ENCODE measurements at places on chromosomes 7 and 10.

DNA sequence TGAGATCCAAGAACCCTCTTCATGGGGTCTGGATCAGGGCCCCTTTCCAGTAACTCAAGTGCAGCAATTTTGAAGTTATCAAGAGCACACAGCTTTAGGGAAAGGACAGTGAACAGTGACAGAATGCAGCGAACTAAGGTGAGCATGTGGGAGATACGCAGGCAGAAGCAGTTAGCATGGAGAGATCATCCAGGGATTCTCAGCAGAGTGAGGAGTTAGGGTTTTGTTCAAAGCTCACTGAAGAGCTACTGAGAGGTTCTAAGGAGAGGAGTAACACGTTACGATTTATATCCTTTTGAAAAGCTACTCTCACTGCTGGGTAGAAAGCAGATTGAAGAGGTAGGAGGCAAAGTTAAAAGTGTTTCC, 83.6 kb upstream of the MPP7 start:
- no peak for DNase-seq

GRCh38 chr7:15916681-15917380, 230.3 kb upstream of the MEOX2 start:
- DNase-seq = no peak

DNA sequence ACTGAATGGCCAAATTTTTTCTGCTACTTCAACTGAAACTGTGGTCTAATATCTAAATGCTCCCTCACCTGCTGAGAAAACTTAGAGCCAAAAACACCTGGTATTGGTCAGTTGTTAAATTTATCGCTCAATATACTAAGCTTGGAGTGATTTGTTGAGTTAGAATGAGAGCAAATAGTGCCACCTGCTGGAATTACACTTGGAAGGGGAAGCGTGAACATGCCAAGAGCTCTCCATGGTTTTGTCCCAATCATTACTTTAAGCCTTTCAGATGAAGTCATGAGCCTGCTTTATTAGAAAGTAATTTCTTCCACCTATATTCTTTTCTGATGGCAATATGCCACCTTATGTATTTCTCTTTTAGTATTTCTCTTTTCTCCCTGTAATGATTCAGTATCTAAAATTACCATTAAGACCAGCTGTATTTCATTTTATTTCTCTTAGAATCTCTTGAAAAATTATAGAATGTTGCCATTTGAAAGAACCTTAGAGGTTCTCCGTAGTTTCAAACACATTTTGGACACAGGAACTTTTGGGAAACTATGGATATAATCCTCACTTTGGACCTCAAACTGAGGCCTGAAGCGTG, 447.8 kb upstream of the C7orf33 start:
- no peak for DNase-seq

- DNase-seq = no peak
These were observed 8.8 kb upstream of the SMKR1 start for GRCh38 chr7:129493555-129493954.

GRCh38 chr10:61399406-61399805, 53.8 kb downstream of the TMEM26 start:
- no peak for DNase-seq

DNA sequence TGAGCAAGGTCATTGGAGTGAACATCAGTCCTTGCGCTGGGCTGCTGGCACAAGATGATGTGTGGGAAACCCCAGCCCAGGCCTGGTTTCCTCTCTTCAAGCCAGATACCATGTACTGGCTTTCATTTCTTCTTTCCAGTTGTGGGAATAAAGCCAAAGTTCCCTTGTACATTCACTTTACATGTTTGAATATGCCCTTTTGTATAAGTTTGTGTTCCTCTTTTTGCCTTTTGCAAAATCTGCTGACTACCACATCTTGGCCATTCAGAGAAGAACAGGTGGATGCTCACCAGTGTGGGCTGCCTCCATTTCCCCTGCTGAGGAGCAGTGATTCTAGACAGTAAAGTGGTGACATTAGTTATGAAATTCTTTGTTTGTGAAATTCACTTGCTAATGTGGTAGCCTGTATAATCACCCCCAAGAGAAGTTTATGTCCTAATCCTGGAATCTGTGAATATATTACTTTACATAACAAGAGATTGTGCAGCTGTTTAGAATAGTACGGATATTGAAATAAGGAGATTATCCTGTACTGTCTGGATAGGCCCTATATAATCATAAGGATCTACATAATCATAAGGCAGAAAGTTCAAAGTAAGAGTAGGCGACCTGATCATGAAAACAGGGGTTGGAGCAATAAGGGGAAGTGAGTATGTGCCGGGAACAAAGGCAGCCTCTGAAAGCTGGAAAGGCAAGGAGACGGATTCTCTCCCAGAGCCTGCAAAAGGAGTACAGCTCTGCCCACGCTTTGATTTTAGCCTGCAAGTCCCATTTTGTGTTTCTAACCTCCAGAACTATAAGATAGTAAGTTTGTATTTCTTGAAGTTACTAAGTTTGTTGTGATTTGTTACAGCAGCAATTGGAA, 18.8 kb upstream of the AOAH start:
- DNase-seq = no peak

- DNase-seq = no peak
These were observed 8.5 kb downstream of the OR2A7 start for GRCh38 chr7:144256112-144256511.

GRCh38 chr7:122256046-122256445, 48.5 kb downstream of the FEZF1 start:
- DNase-seq = no peak

GRCh38 chr10:55233505-55233904, 432.5 kb upstream of the PCDH15 start:
- no peak for DNase-seq

- DNase-seq = no peak
These were observed 248.3 kb downstream of the CDC14C start for GRCh38 chr7:49172639-49173038.

DNA sequence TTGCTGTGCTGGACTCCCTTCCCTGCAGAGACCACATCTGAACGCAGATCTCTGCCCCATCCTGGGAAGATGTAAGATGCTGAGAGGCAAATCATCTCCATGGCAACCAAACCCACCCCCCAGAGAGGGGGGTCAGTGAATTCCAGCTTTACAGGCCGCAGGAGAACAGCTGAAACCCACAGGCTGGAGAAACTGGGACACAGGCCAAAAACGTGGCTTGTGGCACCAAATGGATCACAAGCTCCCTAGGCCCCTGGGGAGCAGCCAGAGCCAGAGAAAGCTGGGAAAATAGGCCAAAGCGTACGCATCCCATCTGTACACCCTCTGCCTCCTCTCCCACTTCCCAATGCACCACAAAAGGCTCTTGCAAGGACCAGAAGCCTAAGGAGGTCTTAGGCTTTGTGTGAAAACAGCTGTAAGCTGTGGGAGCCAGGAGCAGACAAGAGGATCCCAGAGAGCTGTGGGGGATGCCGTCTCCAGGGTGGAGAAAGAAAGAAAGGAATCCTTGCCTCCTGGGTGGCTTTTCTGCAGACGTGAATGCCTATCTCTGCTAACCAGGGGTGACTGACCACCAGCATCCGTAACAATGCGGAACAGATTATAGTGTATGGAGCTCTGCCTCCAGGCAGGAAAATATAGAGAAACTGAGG, 59.5 kb downstream of the TMEM130 start:
- DNase-seq = no peak

DNA sequence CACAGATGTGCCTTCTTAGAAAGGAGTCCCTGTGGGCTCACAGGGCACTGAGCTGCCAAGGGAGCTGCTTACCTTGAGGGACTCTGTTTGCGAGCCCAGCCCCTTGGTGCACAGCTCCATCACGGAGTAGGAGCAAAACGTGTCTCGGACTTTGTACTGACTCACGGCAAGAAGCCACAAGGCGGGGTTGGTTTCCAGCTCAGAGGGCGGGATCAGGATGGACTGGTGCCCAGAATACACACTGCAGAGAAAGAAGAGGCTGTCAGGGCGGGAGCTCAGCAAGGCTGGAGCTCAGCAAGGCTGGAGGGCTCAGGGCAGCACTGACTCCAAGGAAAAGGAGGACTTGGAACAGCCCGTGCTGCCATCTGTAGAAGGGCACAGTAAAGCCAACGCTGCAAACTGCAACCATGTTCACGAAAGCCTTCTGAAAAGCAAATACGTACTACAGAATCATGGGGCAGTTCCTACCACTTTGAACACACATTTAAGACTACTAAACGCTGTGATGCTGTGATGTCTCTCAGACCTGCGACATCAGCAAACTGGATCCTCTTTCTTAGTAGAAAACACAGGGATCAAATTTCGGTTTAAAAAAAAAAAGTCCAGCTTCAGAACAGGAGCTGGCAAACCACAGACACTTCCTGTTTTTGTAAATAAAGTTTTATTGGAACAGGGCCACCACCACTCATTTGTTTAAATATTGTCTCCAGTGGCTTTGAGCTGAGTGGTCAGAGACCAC, 194.3 kb downstream of the ZMYND11 start:
- DNase-seq = no peak

- DNase-seq = no peak
These were observed 413.6 kb downstream of the PLXNA4 start for GRCh38 chr7:132162556-132163144.

GRCh38 chr7:112421666-112422486, 28.4 kb upstream of the IFRD1 start:
- no peak for DNase-seq

Data from activated T-cell treated with anti-CD3 and anti-CD28 coated beads for 4 hours (primary cell).